ENCODE measurements at places on chromosomes 2 and 18.

- peak; percentile 8 for DNase-seq
Observed at GRCh38 chr2:80326214-80326613, 21.7 kb upstream of the LRRTM1 start.

- peak; percentile 87 for DNase-seq
Observed at GRCh38 chr2:215917953-215918620, 95.3 kb downstream of the MREG start.

DNA sequence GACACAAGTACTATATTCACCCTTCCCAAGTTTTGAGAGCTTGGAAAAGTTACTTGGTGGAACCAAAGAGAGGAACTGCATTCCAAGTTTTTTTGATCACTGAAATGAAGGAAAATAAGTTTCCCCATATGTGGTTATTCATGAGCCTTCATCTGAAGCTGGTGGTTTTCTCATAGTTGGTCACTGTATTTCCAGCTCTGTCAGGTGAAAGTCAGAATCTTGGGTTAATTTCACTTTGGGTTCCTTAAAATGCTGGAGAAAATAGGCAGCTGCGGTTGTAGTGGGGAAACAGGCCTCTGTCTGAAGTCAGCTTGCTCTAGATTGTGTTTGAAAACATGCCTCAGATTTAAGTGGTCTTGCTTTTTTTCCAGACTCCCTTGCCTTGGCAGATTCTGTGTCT lies 200.5 kb downstream of the HRH4 start:
- DNase-seq = no peak

GRCh38 chr2:234512884-234513669 lies 16.2 kb upstream of the ARL4C start:
- peak; percentile 16 for DNase-seq

GRCh38 chr18:70663141-70663540 lies 374.3 kb downstream of the SOCS6 start:
- DNase-seq = no peak

DNA sequence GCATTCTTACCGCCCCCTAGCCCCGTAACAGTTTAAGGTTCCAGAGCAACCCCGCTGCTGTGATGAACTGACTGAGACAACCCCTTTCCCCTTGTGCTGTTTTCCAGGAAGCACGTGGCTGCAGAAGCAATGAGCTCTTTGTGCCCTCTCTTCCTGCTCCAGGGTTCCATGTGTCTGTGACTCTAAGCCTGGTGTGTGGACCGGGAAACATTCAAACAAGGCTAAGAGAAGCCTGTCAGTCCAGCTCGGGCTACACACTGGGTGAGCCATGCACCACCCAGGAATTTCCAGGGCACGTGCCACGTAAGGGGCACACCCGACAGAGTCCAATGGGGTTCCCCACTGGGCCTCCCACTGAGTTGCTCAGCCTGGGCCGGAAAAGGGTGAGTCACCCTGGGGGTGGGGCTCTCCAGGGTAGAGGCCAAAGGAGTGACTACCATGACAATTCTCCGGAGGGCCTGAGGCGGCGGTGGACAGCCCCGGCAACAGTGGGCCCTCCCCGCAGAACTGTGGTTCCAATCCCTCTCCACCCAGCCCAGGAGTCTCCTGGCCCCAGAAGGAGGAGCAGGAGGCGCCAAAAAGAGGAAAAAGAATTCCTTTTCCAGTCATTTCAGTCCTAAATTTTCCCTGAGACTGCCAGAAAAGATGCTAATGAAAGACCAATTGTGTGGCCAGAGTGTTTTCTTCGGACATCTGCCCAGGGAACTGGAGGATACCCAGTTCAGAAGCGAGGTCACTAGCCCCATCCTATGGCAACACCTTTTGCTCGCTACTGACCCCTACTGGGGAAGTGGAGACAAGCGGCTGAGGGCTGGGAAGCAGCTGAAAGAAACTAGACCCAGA lies 157.8 kb upstream of the SLC1A4 start:
- peak; percentile 99 for DNase-seq

DNA sequence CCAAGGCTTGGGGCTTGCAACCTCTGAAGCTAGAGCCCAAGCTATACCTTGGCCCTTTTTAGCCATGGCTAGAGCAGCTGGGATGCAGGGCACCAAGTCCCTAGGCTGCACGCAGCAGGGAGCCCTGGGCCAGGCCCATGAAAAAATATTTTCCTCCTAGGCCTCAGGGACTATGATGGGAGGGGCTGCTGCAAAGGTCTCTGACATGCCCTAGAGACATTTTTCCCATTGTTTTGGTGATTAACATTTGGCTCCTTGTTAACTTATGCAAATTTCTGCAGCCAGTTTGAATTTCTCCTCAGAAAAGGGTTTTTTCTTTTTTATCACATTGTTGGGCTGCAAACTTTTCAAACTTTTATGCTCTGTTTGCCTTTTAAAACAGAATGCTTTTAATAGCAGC lies 56.9 kb upstream of the LHCGR start:
- DNase-seq = no peak

GRCh38 chr2:132825601-132826000 lies 155.6 kb upstream of the LYPD1 start:
- DNase-seq = no peak

DNA sequence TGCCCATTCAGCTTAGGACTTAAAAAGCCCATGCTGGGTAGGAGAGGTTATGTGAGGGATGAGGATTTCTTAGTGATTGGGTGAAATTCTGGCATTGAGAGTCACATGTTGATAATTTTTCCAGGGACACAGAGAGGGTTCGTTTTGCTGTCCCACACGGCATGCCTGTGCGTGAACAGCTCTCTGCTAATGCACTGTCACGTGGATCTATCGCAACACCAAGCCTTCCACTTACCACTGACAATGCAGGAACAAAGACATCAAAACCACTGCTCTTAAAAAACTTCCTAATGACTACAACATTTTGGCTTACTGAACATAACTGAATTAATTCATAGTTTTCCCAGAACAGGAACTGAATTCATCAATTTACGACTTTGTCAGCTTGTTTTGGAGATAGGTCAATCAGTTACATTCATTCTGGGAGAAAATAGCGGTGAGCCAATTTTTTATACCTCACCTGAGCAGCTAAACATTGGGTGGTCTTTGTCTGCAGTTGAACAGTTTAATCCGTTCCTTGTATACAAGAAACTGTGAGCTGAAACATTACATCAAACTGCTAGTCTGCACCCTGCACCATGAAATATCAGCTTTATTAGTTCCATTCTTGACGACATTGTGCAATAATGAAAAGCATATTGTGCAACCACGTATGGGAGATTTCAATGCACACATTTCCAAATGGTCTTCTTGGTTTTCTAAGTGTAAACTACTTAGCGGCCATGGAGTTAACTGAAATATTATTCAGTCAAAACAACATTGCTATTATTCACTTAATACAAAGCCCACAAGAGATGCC lies 127.1 kb downstream of the LPIN1 start:
- DNase-seq = no peak

DNA sequence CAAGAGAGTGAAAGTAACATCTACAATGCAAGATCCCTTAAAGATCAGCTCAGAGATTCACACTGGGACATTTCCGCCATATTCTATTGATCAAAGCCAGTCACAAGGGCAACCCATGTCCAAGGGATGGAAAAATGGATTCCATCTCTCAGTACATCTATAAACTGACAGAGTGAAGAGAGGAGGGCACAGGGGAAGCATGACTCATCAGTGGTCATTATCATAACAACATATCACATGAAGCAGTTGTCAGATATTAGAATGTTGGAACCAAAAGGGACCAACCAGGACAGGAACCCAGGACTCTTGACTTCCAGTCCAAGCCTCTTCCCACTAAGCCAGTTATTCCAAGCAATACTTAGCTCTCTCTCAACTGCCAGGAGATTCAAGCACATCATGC lies 54.9 kb upstream of the IGFBP2 start:
- DNase-seq = peak; percentile 49

- DNase-seq = no peak
Observed at GRCh38 chr18:79982736-79983135, 5.6 kb downstream of the TXNL4A start.

- DNase-seq = peak; percentile 60
Observed at GRCh38 chr2:88903749-88904353, 212.4 kb downstream of the RPIA start.

GRCh38 chr2:149158957-149159356 lies 120.5 kb downstream of the LYPD6B start:
- no peak for DNase-seq

All from PC-3 (cell line).